ENCODE measurements at places on chromosomes 1 and 21.
A peak's percentile ranks its signal among the peaks of the same experiment; 100 is the strongest.

GRCh38 chr1:43994794-43995790, 3.7 kb downstream of the CCDC24 start:
- no peak for DNase-seq

- DNase-seq = no peak
Observed at GRCh38 chr1:245979589-245979988, 527.5 kb downstream of the SMYD3 start.

GRCh38 chr1:36628804-36629203, 146.1 kb upstream of the CSF3R start:
- DNase-seq = no peak

GRCh38 chr1:59819566-59820438, 5.1 kb downstream of the HOOK1 start:
- no peak for DNase-seq

DNA sequence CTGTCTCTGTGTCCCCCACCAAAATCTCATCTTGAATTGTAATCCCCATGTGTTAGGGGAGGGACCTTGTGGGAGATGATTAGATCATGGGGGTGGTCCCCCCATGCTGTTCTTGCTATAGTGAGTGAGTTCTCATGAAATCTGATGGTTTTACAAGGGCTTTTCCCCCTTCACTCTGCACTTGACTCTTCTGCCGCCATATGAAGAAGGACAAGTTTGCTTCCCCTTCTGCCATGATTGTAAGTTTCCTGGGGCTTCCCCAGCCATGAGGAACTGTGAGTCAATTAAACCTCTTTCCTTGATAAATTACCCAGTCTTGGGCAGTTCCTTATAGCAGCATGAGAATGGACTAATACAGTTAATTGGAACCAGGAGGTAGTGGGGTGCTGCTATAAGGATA, 137.1 kb upstream of the RAB4A start:
- no peak for DNase-seq

GRCh38 chr1:36268981-36269380, 37.2 kb upstream of the SH3D21 start:
- no peak for DNase-seq

- no peak for DNase-seq
Observed at GRCh38 chr1:111649648-111650047, 30.1 kb downstream of the RAP1A start.

GRCh38 chr1:219085988-219086387, 87.7 kb upstream of the LYPLAL1 start:
- DNase-seq = no peak

- DNase-seq = no peak
Observed at GRCh38 chr1:16984717-16985116, 4.3 kb upstream of the MFAP2 start.

DNA sequence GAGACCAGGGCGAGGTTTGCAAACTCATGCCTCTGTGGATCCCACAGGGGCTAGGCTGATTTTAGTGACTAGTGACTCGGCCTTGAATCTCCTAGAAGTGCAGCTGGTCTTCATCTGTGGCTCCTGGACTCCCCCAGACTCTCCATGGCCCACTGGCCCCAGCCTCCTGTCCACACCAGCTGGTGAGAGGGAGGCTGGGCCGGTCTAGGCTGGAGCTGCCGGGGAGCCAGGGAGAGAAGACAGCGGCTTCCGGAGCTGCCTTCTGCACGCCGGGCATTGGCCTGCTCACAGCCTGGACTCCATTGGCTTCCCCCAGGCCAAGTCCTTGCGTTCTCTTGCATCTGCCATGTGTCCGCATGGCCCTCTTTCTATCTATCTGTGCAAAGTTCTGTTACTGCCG, 52.1 kb upstream of the COL6A1 start:
- no peak for DNase-seq

GRCh38 chr1:219114014-219114413, 59.7 kb upstream of the LYPLAL1 start:
- DNase-seq = no peak

DNA sequence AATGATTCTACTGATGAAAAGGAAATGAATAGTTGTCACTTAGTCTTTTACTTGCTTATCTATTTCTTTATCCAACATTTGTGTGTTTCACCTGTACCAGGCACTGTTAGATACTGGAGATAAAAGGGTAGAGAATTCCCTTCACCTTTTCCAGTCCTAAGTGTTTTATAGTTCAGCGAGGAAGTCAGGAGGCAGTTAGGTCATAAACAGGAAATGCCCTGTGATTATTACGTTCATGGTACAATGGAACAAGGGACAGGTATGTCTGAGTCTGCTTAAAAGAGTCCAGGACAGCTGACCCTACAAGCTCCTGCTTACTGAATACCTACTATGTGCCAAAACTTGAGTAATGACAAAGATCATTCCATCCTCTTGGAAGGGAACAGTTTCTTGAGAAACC, 77.8 kb downstream of the TNR start:
- DNase-seq = no peak

DNA sequence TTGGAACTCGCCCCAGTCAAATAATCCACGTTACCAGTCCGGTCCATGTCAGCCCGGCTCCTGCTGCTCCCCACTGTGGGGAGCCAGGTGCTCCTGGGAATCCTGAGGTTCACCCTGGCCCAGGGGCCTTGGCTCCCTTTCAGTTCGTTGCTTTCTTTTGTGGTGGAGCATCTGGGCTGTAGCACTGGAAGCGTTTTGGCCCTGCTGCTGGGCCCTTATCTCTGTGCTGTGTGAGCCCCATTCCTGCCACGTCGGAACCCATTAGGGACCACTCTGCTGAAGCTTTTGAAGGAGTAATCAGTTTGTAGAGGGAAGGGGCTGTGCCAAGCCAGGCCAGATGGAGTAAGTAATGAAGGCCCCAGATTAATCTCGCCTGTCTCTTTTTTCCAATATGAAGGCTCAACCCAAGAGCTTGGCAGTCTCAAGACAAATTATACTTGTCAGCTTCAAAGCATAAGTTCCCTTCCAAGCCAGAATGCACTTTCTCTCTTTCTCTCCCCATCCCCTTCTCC, 82.3 kb downstream of the PGM1 start:
- DNase-seq = no peak

DNA sequence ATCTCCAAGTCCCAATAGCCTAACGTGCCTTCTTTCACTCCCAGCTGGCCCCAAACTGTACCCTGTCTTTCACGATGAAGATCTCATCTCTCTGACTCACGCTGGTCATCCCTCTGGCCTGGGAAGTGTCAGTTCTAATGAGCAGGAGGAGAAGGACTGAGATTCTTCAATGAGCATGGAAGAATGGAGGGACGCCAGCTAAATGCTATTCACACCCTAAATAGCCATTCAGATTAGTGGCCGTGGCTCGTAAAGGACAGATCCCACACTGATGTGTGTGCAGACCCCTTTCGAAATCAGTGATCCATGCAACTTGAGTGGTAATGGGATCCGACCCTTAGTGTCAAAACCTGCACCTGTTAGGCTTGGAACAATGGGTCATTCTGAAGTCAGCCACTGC, 75.9 kb upstream of the SMYD2 start:
- DNase-seq = no peak

GRCh38 chr1:229563241-229563640, 4.7 kb upstream of the ABCB10 start:
- DNase-seq = no peak

GRCh38 chr1:203371288-203371687, 20.4 kb upstream of the FMOD start:
- no peak for DNase-seq

DNA sequence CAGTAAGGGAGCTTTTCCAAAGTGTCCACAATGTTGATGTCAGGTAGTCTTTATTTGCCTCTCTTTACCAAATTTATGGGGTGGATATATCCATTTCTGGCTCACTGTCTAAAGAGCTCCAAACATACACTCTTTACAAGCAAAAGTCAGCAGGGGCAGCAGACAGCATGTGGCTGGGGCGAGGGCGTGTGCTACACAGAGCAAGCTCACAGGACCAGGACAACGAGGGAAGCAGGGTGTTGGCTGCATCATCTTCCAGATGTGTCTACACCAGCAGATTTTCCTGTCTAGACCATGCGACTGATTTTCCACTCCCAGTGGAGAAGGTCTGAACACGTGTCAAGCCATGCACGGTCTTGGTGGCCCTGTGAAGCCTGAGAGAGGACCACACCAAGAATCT, 123.8 kb downstream of the TRABD2B start:
- DNase-seq = no peak

DNA sequence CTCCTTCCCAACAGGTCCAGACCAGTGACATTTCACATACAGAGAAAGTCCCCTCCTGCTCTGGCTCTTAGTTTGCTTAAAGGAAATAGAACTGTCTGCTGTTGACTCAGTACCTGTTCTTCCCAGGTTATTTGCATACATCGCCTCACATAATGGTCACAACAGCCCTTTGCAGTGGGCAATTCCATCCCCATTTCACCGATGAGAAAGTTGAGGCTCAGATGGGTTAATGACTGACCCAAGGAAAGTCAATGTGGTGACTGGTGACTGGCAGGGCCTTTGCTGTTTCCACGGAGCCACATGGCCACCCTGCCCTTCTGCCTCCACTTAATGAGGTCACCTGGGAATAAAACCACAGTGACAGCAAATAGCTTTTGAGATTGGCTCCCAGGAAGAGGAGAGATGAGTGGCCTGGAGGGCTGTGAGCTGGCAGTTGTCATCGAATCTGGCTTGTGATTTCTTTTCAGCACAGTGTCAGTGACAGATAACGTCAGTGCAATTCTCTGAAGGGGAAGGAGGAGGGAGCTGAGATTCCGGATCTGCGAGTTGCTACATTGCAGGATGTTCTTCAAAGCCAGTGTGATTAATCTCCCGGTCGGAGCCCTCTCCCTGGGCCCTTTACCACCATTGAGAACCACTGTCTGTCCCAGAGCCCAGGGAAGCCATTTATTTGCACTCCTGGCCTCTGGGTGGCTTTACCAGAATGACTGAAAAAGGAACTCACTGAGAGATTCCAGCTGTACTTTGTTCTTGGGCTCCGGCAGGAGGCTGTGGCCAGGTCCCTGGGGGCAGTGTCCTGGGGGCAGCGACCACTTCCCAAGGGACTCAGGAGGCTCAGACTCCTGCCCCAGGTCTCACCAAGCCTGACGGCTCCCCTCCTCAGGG, 117.2 kb downstream of the CNIH3 start:
- DNase-seq = no peak

GRCh38 chr1:80448081-80448480, 1352.7 kb upstream of the ADGRL2 start:
- DNase-seq = no peak

- DNase-seq = no peak
Observed at GRCh38 chr1:208231881-208232661, 12.1 kb downstream of the PLXNA2 start.

GRCh38 chr1:165914136-165914798, 86.9 kb downstream of the UCK2 start:
- peak; percentile 54 for DNase-seq

DNA sequence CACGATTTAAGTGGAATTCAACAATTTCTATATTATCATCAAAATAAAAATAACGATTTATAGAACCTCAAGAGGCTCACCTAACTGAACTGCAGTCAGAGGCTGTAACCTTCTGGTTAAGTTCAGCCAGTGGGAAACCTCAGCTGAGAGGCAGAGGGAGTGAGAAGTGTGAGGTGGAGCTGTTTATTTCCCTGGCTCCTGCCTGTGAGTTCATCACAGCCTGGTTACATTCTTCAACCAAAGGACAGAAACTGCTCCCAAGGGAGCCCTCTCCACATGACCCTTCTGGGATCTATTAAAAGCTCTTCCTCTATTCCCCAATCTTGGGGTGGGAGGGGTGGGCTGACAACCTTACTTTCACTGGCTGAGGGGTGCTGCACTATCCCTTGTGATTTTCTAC, 22.2 kb downstream of the DYNLT5 start:
- no peak for DNase-seq

- no peak for DNase-seq
Observed at GRCh38 chr1:97061604-97062003, 340.0 kb downstream of the PTBP2 start.

GRCh38 chr1:43947061-43947873, 517 bp downstream of the IPO13 start:
- DNase-seq = no peak

- DNase-seq = no peak
Observed at GRCh38 chr1:212782422-212783154, 9.0 kb downstream of the NSL1 start.

DNA sequence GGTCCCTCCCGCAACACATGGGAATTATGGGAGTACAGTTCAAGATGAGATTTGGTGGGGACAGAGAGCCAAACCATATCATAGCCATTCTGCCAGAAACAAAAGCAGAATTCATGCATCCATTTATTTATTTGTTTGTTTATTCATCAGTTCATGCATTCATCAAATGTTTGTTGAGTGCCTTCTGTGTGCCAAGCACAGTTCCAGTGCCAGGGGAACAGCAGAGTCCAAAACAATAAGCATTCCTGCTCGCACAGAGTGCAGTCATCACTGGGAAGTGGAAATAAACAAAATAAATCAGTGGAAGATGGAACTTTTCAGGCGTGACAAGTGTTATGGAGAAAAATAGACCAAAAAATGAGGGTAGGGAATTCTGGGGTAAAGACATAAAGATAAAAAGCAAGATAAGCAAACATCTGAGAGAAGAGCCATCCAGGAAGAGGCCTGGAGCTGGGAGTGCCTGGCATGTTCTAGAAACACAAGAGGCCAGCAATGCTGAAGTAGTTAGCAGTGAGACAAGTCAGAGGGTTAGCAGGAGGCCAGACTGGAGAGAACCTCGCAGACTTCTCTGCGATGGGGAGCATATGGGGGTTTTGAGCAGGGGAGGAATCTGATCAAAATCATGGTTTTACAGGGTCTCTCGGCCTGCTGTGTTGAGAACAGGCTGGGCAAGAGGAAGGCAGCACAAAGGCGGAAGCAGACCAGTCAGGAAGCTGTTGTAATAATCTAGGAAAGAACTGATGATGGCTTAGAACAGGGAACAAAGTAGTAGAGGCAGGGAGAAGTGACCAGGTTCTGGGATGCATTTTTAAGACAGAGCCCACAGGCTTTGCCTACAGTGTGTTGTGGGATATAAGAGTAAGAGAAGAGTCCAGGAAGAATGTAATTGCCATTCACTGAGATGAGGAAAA, 113.2 kb downstream of the GLUL start:
- DNase-seq = no peak

GRCh38 chr21:43975469-43976098, 36.5 kb upstream of the TRAPPC10 start:
- peak; percentile 27 for DNase-seq

DNA sequence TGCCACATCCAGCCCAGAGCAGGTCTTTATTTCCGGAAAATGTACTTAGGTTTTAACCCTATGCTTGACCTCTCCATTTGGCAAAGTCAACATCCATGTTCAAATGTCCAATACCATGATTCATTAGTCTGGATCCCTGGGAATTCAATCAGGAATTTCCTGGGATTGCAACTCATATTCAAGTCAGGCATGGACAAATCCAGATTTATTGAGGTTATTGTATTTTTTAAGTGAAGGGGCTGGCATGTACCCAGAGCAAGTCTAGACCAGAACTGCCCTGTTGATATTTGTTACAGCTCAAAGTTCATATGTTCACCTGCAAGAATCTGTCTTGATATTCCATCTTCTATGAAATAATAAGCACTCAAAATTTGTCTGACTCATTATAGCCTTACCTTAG, 521.1 kb downstream of the ADGRL2 start:
- DNase-seq = no peak

GRCh38 chr1:5821540-5822176, 170.6 kb downstream of the NPHP4 start:
- DNase-seq = no peak

GRCh38 chr1:94101613-94102525, 19.1 kb downstream of the ABCA4 start:
- no peak for DNase-seq
